Fibroblast of lung (primary cell): ENCODE measurements at places on chromosomes 16 and 17.
A peak's percentile ranks its signal among the peaks of the same experiment; 100 is the strongest.

- DNase-seq: no peak
Observed at GRCh38 chr16:70779361-70779760, 21.6 kb downstream of the VAC14 start.

GRCh38 chr17:43018008-43018853 lies 4.0 kb downstream of the VAT1 start:
- no peak for DNase-seq

DNA sequence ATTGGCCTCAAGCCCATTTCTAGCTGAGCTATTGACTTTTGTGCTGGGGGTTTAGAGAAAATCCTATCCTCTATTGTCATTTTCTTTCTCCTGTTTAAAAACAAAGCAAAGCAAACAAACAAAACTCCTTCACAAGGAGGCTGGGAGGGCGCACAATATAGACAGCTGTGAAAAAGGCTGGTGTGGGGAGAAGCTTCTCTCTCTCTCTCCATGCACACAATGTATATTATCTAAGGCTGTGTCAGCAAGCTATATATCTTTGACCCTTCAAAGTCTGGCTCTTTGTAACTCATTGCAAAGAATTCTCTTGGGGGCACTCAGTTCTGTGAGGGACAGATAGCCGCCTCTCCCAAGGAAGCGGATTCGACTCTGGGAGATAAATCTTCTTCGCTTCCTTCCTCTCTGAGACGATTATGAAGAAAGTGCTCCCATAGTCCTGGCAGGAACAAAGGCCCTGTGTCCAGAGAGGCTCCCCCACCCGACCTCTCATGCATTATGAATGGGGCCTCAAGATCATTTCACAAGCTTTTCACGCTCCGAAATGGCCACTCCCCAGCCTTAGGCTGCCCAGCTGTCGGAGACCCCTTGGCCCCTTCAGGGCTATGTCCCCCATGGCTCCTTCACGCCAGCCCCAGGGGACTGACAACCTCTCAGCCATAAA lies 33.2 kb upstream of the MEAK7 start:
- no peak for DNase-seq

- peak; percentile 29 for DNase-seq
Observed at GRCh38 chr16:66036184-66036583, 330.3 kb upstream of the CDH5 start.

- peak; percentile 68 for DNase-seq
Observed at GRCh38 chr17:44376124-44376523, 12.5 kb upstream of the FAM171A2 start.

- DNase-seq: no peak
Observed at GRCh38 chr16:57019746-57020145, 30.4 kb downstream of the NLRC5 start.

DNA sequence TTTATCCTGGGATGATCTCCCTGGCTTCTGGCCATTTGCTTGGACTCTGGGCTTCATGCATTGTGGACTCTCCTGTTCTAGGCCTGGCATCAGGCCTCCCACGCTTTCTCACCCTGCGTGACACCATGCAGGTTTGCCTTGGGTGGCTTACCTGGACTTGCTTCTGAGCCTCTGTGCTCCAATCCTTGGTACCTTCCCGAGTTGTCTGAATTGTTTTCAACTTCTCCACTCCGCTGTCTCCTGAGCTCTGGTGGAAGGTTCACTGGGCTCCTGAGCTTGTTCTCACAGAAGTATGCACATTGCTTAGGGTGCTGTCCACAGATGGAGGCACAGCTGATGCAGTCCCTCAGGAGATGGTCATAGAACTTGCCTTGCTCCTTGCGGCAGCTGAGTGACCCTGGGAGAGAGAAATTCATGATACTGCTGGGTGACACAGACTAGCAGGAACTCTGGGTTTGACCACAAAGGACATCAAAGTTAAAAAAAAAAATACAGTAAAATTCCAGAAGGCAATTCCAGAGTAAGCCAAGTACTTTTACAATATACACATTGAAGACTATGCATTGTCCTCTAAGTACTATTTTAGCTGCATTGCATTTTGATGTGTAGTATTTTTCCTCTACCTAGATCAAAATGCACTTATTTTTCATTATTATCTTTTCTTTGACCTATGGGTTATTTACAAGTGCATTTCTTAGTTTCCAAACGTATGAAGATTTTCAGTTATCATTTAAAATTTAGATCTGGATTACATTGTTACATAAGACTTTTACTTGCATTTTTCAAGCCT lies 23.1 kb downstream of the TNFRSF13B start:
- no peak for DNase-seq

GRCh38 chr17:12995106-12995895 lies 22.5 kb downstream of the ELAC2 start:
- DNase-seq: no peak
